ENCODE measurements at places on chromosomes 11 and 22.

- no peak for DNase-seq
Observed at GRCh38 chr11:133560472-133560855, 28.2 kb upstream of the OPCML start.

- peak; percentile 98 for DNase-seq
Observed at GRCh38 chr22:50562523-50563412, at the start of gene SYCE3. Gene SYCE3 (minus strand): TSS chr22:50562919. CDS start chr22:50556405, 6,514 bp downstream.

DNA sequence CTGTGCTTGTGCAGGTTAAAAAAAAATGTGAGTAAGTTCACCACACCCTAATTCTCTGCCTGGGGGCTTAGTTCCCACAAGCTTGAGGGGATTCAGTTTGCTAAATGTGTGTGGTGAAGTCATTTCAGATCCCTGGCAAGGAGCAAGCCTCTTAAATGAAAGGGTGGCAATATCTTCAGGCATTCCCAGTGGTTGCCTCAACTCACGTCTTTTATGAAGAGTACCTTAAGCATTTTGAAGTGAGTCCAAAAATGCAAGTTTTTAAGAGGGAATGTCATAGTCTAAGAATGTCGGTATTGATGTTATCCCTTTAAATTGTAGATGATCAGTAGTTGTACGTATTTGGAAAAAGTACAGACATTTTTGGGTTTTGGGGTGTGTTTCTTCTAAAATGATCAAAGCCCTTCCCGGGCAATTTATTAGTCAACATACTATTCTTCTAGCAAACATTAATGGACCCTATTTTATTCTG, 4.9 kb downstream of the TCP11L1 start:
- DNase-seq: no peak

DNA sequence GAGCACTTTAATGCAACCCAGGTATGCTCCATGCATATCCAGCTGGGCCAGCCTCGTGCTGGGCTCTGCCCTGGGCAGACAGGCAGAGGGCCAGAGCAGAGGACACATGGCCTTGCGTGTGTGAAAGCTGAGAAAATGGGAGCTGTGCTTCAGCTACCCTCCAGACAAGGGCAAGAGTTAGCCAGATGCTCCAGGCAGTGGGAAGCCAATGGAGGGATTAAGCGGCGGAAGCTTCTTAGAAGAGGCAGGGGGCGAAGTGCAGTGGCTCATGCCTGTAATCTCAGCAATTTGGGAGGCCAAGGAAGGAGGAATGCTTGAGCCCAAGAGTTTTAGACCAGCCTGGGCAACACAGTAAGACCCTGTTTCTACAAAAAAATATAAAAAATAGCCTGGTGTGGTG, 9.8 kb upstream of the ARHGEF17 start:
- no peak for DNase-seq

DNA sequence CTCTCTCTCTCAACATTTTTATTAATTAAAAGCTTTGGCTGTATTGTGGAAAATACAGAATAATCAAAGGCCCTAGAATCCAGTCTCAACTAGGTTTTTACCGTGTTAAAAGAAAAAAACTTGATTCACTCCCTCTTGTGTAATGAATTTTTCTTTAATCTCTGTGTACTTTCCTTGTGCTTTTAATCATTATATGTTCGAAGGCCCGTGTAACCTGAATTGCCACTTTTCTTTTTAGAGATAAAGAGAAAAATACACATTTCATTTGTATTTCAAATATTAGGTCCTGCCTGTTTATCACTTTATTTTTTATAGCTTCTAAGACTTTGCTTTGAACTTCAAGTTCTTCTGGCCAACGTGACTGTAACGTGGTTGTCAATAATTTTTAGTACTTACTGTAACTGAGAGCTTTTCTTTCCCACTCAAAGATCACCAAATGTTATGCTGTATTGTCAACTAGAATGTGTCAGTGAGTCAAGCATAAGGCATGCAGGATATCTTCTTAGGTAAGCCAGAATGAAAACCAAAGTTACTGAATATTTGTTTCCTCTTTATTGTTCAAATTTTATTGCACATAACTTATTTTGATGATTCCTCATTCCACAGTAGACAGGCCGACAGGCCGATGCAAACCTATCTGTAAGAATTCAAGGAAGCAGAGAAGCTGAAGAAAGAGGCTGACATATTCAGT, 23.3 kb upstream of the FAR1 start:
- DNase-seq: no peak
